ENCODE measurements at places on chromosomes 1 and 21.

DNA sequence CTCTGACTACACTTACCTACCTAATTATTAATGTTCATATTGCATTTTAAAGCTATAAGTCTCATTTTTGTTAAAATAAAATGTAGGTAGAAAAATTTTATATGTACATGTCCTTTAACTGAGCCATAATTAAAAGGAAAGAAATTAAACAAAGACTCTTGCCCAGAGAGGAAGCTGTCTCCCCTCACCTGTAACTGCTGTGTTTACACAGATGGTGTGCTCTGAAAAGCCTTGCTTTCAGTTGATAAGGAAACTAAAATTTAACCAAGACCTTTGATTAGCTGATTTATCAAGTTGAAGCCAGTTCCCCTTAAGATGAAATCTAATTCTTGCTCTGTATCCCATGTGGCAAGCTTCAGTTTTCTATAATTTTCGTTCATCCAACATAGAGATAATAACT, 213.5 kb downstream of the LYPLAL1 start:
- no peak for DNase-seq

DNA sequence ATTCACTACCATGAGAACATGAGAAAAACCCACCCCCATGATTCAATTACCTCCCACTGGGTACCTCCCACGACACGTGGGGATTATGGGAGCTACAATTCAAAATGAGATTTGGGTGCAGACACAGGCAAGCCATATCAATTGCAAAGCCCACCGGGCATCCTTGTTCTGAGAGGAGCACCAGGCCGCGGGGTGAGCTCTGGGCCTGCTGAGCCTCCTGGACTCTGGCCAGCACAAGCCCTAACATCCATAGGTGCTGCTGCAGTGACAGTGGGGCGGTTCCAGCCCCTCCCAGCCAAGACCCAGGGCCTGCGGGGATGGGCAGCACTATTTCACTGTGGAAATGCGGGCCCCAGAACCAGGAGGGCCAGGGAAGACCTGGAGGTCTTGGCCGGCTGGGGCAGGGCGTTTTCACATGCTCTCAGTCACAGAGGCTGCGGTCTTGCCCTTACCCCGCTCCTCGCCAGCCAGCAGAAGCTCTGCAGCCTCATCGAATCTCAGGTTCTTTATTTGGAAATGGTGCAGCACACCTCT, 103.8 kb downstream of the PCBP3 start:
- DNase-seq, result no peak

- DNase-seq, result no peak
Measured at GRCh38 chr1:210236386-210236839, 3.8 kb downstream of the SERTAD4 start.

- DNase-seq, result peak; percentile 42
Measured at GRCh38 chr21:45551316-45551715, 9.1 kb upstream of the SLC19A1 start.

- DNase-seq, result no peak
Measured at GRCh38 chr1:28517649-28517999, 11.8 kb downstream of the RCC1 start.

GRCh38 chr1:38814984-38815464, 44.5 kb downstream of the RRAGC start:
- DNase-seq, result no peak

DNA sequence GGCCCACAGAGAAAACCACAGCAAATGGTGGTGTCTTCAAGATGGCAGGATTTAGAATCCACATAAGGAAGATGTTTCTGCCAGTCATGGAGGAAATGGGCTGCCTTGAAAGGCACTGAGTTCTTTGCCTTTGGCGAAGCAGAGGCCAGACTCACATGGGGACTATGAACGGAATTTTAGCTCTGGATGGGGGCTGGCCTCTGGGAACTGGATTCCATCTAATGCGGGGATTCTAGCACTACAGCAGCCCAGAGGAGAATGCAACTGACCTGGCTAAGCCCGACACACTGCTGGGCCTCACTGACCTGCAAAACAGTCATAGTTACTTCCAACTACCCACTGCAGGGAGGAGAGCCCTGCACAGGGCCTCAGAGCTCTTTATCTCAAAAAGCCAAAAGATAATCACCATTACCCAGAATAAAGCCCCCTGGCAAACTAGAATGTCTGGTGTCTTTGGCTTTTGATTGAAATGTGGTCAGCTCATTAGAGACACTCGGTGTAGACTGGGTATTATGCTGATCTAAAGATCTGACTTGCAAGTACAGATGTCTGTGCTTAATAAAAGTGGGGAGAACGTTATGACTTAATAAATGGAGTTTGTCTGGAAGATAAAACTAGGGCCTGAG, 11.6 kb downstream of the HCRTR1 start:
- DNase-seq, result no peak

DNA sequence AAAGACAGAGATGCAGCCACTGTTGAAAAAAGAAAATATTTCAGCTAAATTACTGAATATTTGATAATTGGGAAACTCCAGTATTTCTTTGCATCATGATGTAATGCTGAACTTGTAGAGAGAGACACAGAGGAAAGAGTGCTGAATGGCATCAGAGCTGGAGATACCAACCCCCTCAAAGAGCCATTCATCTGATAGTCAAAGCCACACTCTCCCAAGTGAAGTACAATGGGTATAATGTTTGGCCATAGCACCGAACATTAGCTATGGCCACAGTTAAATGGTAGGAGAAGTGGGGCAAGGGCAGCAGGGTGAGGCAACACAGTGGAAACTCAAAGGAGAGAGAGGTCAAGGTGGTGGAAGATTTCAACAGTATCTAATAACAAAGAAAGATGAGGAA, 107.5 kb upstream of the TNFSF4 start:
- no peak for DNase-seq

- no peak for DNase-seq
Measured at GRCh38 chr1:216562383-216562782, 139.1 kb upstream of the USH2A start.

DNA sequence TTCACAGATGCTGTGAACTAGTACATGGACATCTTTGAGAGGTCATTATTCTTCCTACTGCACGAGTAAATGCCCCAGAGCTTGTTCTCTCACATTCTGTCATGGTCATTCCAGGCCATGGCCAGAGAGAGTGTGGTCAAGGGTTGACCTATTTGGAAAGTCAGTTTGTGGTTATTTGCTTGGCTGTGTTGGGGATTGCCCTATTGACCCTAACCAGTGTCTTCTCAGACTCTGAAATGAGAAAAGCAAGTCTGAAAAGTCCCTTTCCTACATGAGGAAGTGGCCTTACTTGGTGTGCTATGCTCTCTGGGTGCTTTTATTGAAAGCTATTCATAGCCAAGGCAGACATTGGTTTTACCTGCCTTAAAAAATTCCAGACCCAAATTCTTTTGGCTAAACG, 26.6 kb downstream of the CLIC6 start:
- peak; percentile 56 for DNase-seq

GRCh38 chr1:222927031-222927430, 112.2 kb downstream of the DISP1 start:
- no peak for DNase-seq

- DNase-seq, result peak; percentile 35
Measured at GRCh38 chr1:33036051-33036525, 595 bp downstream of the AK2 start.

DNA sequence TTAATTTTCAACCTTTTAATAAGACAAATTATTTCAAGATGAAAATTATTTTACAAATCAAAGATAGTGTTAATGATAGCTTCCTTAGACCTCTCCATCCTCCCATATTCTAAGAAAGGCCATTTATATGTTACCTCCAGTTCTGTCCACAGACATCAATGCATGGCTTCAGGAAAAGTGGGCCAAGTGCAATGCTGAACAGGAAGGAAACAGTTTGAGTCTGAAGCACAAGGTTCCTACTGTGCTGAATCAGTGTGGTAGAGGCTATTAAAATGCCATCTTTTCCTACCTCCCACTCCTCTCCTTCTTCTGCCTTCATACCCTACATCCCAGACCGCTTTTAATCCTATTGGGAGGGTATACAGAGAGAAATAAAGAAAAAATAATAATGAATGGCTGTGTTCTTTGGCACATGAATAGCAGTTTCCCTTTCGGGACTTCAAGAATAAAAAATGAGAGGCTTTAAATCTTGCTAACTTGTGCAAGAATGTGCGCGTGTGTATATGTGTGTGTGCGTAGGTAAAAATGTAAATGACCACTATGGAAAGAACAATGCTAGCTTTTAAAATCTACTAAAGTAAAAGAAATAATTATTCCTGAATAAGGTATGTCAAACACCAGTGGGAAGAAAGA, 62.6 kb upstream of the C1orf105 start:
- DNase-seq, result no peak

DNA sequence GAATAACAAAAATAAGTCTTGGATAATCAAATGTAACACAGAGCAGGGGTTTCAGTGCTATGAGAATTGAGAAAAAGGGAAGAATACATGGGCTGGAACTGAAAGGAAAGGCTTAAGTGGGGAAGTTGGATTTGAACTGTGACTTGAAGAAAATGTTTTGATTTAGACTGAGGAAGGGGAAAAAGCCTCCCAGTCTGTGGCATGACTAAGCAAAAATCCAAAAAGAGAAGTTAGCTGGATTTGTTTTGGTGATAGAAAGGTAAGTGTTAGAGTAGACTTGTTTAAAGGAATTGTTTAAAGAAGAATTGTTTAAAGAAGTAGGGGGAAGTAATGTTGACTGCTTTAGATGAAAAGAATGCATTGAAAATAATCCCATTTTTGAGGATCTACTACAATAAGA, 46.0 kb downstream of the KCNK2 start:
- DNase-seq, result peak; percentile 21

DNA sequence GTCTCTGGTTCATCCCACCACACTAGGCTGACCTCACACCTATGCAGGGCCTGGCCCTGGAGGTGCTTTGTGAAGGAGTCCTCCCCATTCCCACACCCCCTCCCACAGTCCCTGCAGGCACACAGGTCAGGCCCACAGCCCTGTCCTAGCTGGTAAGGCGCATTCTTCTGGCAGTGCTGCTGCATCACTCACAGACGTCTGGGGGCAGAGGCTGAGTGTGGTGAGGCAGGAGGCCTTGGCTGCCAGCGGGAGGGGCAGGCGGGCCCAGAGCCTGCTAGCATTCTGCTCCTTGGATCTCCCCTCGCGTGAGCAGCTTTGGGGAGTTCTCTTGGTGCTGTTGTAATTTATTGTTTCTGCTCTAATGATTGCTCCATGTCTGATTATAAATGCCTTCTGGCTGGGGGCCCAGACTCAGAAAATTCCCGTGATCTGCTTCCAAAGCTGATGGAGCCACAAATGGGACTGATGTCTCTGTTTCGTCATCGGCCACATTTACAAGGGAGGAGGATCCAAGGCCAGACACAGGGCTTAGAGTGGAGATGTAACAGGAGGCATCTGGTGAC, 62.9 kb downstream of the TRABD2B start:
- no peak for DNase-seq

DNA sequence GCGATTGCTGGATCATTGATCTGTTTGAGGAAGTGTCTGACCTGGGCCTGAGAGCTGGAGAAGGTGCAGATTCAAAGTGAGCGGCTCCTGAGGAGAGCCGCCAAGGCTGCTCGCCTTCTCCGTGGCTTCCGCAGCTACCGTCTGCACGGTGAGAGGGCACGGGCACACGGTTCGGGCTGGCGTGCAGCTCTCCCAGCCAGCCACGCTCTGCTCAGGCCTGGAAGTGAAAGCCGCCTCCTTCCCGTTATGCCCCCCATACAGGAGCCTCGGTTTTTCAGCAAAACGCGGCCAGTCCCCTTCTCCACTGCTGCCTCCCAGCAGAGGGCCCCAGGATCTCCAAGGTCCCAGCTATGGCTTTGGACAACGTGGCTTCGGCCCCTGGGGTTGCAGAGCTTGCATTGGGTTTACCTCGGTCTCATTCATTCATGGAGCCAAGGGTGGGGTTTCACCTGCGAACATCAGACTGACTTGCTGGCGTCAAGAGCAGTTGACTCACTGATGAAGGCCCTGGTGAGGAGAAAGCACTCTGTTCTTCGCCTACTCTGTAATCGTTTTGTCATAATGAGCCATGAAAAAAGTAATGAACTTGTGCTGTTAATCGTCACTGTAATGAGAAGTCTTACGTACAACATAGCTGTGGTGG, 24.4 kb upstream of the PDXK start:
- DNase-seq, result no peak

DNA sequence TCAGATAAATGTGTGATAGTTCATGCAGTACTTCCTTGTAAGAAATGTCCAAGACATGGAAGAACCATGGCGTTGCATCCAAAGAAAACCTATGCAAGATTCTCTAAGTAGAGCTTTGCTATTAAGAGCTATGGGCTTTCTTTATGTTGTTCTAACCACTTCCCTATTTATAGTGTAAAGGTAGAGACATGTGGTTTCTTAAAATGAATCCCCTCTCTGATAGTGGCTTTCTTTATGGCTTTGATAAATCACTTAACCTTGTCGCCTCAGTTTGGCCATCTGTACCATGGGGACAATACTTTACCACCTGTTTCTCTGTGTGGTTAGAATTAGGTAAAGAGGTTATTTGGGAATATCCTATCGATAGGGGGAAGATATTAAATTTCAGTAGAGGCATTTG, 305.5 kb downstream of the NFIA start:
- DNase-seq, result no peak

DNA sequence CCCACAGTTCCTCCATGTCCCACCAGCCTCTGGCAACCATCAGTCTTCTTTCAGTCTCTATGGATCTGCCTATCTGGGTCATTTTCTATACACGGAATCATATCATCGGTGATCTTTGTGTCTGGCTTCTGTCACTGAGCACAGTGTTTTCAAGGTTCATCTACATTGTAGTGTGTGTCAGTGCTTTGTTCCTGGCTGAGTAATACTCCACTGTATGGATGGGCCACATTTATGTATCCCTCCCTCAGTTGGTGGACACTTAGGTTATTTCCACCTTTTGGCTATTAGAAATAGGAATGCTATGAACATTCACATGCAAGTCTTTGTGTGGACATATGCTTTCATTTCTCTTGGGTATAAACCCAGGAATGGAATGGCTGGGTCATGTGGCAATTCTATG, 46.6 kb downstream of the RIPK4 start:
- no peak for DNase-seq

GRCh38 chr1:243672539-243673074, 177.4 kb downstream of the AKT3 start:
- no peak for DNase-seq

GRCh38 chr1:204126956-204127355, 24.9 kb downstream of the ETNK2 start:
- DNase-seq, result no peak

- DNase-seq, result peak; percentile 75
Measured at GRCh38 chr1:1869469-1869868, 21.4 kb downstream of the GNB1 start.

GRCh38 chr1:107739651-107740050, 225.3 kb downstream of the VAV3 start:
- no peak for DNase-seq

GRCh38 chr1:223332997-223333396, 31.0 kb downstream of the SUSD4 start:
- DNase-seq, result no peak

- DNase-seq, result no peak
Measured at GRCh38 chr1:233244183-233244582, 51.3 kb downstream of the PCNX2 start.

DNA sequence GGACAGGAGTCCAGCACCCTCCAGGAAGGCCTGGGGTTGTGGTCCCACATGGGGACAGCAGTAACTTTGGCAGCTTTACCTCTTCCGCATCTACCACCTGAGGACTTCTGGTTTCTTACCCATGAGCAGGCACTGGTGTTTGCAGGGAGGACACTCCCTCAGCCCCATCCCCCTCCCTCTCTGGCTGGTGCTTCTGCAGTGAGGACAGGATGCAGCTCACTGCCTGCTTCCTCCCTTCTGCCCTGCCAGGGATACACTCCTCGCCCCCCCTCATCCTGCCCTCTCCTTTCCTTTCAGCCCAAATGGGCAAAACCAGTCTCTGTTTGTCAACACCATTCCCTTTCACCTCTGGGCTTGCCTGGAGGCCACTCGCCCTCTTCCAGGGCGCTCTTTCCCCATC, 62.4 kb downstream of the KIRREL1 start:
- no peak for DNase-seq

GRCh38 chr1:7971024-7971423, 9.5 kb downstream of the PARK7 start:
- no peak for DNase-seq
